ENCODE measurements at places on chromosomes 12 and 14.

DNA sequence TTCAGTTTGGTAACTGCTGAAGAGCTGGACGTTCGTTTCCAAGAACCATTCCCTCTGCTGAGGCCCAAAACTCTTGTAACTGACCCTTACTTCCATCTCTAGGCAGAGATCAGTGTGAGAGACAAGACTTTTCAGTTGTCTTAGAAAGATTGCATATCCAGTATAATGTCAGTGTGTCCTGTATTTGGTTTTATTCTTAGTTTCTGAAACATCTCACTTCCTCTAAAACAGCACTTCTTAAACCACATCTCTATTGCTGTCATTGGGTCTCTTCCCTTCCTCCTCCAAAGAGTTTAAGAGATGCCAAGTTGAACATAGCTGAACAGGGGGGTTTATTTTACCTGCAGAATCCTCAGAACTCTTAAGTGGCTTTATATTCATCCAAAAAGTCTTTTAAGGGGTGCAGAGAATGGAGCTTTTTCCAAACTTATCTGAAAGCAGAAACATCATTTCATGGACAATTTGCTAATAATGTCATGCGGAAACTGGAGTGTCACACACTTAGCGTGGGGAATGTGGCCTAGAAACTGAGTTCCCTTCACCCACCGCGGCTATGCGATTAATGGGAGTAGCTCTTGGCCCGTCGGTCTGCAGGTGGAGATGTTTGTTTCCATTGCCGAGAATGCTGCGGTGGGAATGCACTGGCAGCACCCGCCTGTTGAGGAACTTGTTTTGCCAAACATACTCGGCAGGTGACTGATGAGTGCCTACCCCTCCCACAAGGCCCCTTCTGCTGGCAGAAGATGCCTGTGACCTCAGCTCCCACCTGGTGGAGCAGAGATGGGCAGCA lies 148.2 kb downstream of the ADGRD1 start:
- DNase-seq = no peak

GRCh38 chr12:76113800-76114757 lies 29.6 kb upstream of the NAP1L1 start:
- DNase-seq = no peak

DNA sequence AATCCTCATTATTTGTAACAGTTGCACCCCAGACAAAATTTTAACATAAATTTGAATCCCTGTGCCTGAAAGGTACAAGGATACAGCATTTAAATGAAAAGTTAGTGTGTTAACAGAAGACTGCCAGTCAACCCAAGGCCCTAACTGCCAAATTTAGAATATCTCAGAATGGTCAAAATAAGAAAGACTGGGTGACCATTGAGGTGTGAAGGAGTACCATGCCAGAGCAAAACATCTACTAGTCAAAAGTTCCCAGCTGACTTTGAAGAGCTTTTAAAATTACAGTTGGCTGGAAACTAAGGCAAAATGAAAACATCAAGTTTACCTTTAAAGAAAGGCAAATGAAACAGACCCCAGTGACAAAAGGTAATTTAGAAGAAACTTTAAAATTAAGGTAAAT lies 18.4 kb downstream of the SAV1 start:
- DNase-seq = no peak

DNA sequence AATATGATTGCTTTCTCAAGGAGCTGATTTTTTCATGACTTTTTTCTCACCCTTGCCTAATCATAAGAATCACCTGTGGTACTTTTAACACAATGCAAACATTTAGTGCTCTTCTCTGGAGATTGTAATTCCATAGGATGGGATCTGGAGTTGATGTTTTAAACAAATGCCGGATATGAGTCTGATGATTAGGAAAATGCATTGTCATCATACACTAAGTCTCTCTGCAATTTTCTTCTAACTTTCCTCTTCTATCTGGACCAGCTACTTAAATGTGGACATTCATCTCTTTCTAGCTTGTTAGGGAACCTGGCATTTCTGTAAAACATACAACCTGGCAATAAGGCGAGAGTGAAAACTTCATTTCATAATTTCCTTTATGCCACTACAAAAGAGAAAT lies 23.5 kb downstream of the PMCH start:
- DNase-seq = no peak

- no peak for DNase-seq
These were observed 13.6 kb downstream of the PIWIL1 start for GRCh38 chr12:130351326-130351725.

- DNase-seq = no peak
These were observed 6.6 kb downstream of the RAP1B start for GRCh38 chr12:68617160-68617926.

- DNase-seq = no peak
These were observed 35.1 kb downstream of the EIF2S3B start for GRCh38 chr12:10540776-10541205.

DNA sequence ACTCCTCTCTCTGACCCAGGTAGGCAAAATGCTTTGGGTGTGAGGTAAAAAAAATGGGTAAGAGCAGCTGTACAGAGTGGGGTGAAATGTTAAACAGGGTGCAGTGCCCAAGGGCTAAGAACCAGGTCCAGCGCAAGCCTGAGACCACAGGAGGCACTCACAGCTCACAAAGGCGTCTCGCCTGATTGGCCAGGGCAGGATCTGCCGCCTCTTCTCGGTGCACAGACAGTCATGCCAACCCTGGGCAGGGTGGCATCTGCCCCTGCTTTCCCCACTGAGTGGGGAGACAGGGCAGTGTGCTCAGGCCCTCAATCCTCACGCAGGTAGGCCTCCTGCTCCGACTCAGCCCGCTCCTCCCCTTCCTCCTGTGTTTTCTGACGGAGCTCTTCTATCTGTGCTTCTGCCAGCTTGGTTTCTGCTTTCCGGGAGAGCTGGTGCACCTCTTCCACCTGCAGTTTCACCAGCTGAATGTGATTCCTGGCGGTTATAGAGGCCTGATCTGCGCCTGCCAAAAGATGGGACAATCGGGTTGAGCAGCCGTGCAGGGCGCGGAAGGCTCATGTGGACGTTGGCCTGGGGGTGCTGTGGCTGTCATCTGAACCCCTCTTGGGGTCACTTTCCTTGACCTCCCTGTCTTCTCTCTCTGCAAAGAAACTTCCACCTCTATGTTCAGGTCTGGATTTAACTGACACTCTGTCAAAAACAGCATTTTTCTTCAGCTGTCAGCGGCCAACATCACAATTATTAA lies 4.7 kb downstream of the B3GNT4 start:
- DNase-seq = no peak

- DNase-seq = no peak
These were observed 3.0 kb downstream of the NPAS3 start for GRCh38 chr14:32941668-32942065.

DNA sequence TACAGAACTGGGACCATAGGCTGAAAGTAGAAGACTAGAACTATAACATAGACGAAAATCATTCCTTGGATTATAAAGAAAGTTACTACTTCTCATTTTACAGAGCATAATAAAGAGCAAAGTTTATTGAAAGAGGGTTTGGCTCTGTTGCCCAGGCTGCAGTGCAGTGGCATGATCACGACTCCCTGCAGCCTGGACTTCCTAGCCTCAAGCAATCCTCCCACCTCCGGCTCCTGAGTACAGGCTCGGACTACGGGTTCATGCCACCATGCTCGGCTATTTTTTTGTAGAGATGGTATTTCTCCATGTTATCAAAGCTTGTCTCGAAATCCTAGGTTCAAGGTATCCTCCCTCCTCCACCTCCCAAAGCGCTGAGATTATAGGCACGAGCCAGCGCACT lies 190.1 kb upstream of the FOXG1 start:
- no peak for DNase-seq

DNA sequence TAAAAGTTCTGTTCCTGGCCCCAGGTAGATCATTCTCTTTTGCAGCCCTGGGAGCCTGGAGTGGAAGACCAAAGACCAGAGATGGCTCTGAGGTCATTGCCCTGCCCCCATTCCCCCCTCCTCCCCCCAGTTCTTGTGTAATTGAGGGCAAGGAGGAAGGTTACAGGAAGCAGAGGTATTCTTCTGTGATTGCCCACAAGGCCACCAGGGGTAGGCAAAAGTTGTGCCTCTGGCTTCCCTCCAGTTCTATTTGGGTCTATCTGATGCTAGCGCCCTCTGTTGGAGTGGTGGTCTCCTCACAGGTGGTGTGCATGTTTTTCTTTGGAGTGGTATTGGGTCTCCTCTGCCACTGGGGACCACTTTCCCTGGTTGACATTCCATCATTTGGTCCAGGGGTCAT lies 41.2 kb upstream of the CRY1 start:
- DNase-seq = no peak

GRCh38 chr14:51725061-51725460 lies 73.4 kb downstream of the FRMD6 start:
- DNase-seq = no peak

GRCh38 chr12:76568888-76569551 lies 9.4 kb upstream of the OSBPL8 start:
- no peak for DNase-seq

DNA sequence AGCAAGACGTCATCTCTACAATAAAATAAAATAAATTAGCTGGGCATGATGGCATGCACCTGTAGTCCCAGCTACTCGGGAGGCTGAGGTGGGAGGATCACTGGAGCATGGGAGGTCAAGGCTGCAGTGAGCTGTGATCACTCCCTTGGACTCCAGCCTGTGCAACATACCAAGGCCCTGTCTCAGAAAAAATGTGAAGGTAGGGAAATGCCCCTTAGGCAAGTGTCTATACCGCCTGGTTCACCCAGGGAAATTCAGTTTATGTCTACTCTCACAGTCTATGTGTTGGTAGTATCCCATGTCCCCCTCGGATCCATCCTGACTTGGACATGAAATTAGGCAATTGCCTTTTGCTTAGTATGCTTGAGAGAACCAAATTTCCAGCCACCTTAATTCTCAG lies 88.4 kb upstream of the TMEM132C start:
- DNase-seq = no peak

GRCh38 chr12:50059440-50060119 lies 2.2 kb downstream of the ASIC1 start:
- DNase-seq = no peak

- no peak for DNase-seq
These were observed 6.7 kb downstream of the BBS10 start for GRCh38 chr12:76341436-76342030.

GRCh38 chr14:104148433-104149277 lies 10.3 kb downstream of the KIF26A start:
- DNase-seq = no peak

DNA sequence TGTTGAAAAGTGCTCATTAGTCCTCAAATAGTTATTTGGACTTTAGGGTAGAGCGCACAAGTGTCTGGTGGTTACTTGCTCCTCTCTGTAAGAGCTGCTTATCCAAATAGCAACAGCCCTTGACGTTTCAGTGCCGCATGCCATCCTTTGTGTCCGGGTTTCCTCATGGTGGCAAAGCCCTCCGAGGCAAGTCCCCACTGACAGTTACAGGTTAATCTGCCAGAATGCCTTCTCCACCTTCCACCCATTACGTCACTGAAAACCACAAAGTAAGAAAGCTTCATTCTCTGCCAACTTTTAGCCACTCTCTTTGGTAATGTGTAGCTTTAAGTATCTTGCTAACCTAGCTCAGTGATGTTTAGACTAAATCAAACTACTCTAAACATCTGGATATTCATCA lies 78.6 kb downstream of the POLR3B start:
- no peak for DNase-seq

GRCh38 chr14:93533842-93534241 lies 103.1 kb downstream of the UNC79 start:
- no peak for DNase-seq

DNA sequence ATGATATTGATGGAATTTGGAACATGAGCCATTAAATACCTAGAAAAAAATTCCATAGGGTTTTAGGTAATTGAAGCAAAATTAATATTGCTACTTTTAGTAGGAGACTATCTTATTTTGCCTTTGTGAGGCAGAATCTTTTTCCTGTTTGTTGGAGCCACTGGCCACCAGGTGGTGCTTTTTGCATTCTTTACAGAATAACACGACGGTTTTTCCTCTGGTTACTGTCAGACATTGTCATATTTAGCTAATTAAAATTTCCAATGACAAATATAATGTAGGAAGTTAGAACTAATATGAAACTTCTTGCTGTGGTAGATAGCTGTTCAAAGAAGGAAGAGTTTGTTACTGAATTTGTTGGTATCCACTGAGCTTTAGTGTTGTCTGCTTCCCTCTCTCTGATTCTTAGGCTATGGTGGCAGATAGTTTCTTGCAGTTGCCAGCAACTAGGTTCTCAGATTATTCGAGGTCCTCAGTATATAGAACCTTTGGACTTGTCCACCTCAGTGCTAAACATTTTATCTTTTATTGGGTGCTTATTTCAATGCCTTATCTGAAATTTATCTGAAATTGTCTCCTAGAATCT lies 25.7 kb downstream of the RAB21 start:
- no peak for DNase-seq

DNA sequence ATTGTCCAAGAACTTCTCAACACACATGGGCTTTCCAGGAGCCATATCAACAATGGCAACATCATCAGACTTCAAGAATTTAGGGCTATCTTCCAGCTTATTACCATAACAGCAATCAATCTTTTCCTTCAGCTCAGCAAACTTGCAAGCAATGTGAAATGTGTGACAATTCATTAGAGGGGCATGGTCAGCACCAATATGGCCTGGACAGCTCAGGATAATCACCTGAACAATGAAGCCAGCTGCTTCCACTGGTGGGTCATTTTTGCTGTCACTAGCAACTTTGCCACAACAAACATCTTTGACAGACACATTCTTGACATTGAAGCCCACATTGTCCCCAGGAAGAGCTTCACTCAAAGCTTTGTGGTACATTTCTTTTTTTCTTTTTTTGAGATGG lies 5.9 kb upstream of the NEDD1 start:
- DNase-seq = no peak

- no peak for DNase-seq
These were observed 45.4 kb downstream of the SLC8A3 start for GRCh38 chr14:70143306-70143705.

DNA sequence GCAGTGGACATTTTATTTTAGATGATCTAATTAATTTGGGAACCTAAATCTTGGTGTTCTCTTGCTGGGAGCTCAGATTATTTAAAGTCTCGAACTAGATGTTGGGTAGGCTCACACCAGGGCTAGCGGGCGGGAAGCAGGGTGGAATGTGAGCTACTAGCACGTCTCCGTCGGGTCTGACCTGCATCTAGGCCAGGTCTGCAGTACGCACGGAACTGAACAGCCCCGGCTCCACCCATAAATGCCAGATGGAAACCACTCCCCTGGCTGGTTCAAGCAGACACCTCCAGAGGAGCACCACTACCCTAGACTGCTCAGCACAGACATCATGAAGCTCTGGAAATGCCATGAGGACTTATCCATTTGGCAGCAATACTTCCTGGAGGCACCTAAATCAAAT lies 10.3 kb downstream of the ZNF605 start:
- no peak for DNase-seq
